ENCODE measurements at places on chromosomes 1 and 21.

- DNase-seq: no peak
Measured at GRCh38 chr1:192763756-192764155, 45.1 kb upstream of the RGS2 start.

DNA sequence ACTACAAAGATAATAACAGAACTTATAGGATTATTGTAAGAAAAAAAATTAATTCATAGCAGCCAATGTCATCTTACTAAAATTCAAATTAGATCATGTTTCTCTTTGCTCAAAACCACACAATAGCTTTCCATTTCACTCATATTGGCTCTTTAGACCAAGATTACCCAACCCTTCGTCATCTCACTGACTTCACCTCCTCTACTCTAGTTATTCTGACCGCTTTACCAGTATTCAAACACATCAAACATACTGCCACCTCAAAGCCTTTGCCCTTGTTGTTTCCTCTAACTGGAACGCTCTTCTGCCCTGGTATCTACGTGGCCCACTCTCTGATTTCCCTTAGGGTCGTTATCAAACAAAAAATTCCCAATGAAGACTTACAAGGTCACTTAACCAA lies 1.7 kb downstream of the ANGPTL3 start:
- DNase-seq: no peak

GRCh38 chr1:15146142-15146680 lies 7.3 kb upstream of the TMEM51 start:
- no peak for DNase-seq

GRCh38 chr1:13730291-13730690 lies 30.3 kb downstream of the PRDM2 start:
- DNase-seq: no peak

DNA sequence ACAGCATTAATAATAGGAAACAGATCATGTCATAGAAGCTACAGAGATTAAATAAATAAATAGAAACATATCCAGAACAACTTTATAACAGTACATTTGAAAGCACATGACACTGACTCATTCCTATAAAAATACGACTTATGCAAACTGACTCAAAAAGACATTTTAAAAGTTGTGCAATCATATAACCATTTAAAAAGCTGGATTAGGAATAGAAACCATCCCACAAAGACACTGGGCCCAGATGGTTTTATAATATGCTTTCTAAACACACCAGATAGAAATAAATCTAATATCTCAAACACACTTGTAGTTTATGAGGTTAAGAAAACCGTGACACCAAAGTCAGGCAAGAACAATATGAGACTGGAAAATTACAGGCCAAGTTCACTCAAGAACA lies 47.6 kb downstream of the MATN1 start:
- DNase-seq: no peak

GRCh38 chr1:172142324-172142723 lies 278.2 kb upstream of the C1orf105 start:
- no peak for DNase-seq

GRCh38 chr1:35577071-35577998 lies 4.2 kb downstream of the TFAP2E start:
- DNase-seq: no peak

- DNase-seq: no peak
Measured at GRCh38 chr1:62013264-62013663, 181.4 kb upstream of the L1TD1 start.

GRCh38 chr1:226304291-226304955 lies 4.5 kb downstream of the LIN9 start:
- DNase-seq: no peak

DNA sequence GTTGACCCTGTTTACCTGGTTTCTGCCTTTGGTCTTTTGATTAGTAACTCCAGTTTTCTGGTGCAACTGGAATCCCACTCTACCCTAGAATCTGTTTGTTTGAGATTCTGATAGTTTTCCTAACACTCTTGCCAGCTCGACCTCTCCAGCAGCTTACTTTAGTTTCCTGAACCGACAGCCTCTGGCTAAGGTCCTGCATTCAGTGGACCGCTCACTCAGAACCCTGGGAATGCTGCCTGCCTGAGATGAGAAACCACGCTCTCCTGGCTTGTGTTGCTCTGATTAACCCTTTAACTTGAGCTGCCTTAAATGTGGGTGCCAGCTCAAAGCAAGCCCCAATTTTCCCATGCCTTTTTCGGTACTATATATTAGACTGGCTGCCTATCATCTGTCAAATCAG lies 45.3 kb upstream of the SIPA1L2 start:
- DNase-seq: no peak

GRCh38 chr1:71223641-71224340 lies 143.0 kb upstream of the ZRANB2 start:
- no peak for DNase-seq

GRCh38 chr1:7352364-7352763 lies 418.7 kb upstream of the VAMP3 start:
- no peak for DNase-seq

DNA sequence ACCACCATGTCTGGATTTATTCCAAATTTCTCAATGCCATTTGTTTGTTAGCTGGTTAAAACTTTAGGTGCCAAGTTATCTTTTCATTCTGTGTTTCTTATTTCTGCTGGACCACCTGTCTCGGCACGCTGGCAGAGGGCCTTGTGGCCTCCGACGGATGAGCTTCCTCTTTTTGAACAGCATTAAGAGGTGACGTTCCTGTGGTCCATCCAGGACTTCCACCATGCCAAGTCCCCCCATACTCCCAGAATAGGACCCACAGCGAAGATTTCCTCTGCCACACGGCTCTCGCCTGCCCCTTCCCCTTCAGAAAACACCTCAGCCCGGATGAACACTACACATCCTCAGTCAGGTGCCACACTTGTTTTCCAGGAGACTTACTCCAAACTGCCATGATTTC lies 73.8 kb downstream of the NTPCR start:
- DNase-seq: no peak

- no peak for DNase-seq
Measured at GRCh38 chr1:173280899-173281660, 73.9 kb upstream of the TNFSF4 start.

GRCh38 chr1:6259491-6260362 lies 1.2 kb downstream of the GPR153 start:
- peak; percentile 42 for DNase-seq

GRCh38 chr1:22527122-22527521 lies 36.2 kb upstream of the EPHA8 start:
- no peak for DNase-seq

GRCh38 chr1:163796394-163796821 lies 474.7 kb downstream of the NUF2 start:
- no peak for DNase-seq

- no peak for DNase-seq
Measured at GRCh38 chr1:47937586-47938254, 59.5 kb downstream of the TRABD2B start.

All from activated CD4-positive, alpha-beta T cell treated with anti-CD3 and anti-CD28 coated beads, Interleukin-2, amount 50 U/mL, for 24 hours (primary cell).